Left renal pelvis (tissue), 4 donors: ENCODE measurements at places on chromosomes 7 and 10. TPM values are rescaled to one million over a fixed set of nuclear protein-coding genes. Genes with fewer than 3 reads are reported as not detected.

DNA sequence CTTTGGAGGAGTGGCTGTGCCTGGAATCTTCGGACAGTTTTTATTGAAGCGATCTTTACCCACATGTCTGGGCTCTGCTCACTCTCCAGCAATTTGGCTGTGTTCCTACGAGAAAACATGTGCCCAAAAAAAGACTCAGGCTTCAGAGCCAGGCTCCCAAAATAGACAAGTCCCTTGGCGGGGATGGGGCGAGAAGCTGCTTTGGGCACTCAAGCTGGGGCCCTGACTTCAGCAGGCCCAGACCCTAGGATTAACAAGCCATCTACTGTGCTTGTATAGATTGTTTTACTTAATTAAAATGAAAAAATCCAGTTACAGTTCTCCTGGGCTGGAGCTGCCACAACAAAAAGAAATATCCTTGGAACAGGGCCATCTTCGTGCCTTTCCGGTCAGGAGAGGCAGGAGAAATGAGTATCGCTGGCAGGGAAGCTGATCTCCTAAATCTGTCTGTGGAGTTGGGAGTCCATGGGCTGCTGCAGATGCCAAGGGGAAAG is 51.4 kb upstream of the PDCD4 start:
- DNase-seq = no peak

GRCh38 chr10:124724279-124725027 is 19.7 kb downstream of the FAM53B start:
- no peak for DNase-seq

HOXA7 gene
- 29.5 TPM for polyA plus RNA-seq

ZNF239 gene
- polyA plus RNA-seq = 11.4 TPM

- DNase-seq = no peak
Observed at GRCh38 chr10:22752272-22752889, 38.0 kb upstream of the PIP4K2A start.

DNA sequence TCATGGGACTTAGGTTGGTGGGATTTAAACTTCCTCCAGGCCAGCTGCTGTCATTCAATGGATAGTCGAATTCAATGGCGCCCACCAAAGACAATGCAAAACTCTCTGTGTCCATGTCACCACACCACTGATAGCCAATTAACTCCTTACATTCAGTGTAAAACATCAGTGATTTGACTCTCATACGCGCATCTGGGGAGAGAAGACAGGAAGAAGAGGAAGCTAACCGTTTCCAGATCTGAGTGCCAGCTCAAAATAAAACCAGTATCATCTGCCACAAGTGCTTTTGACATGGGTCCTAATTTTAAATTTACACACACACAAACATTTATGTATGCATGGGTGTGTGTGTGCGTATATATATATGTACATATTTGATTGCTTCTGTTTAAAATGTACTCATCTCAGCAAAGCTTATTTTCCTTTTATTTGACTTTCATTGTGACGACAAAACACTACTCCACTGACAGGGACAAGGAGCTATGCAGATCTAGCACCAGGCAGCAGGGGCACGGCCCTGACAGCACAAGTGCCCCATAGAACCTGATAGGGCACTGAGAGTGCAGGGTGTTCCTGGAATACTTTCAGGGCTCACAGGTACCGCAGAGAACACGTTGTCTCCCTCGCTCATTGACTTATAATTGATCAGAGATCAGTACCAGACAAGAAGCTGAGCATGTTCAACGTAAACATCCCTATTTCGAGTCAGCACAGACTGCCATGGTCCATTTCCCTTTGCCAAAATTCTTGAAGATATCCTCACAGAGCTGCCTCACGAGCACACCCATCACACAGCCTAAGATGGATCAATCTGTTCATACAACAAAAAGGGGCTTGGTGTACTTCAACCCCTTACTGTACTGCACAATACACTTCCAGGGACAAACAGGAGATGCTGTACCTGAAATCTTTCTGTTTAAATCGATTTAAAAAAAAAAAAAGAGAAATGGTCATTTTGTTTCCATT is 176.1 kb downstream of the COBL start:
- no peak for DNase-seq

PHF14 gene
- 78.6 TPM for polyA plus RNA-seq

- peak; percentile 45 for DNase-seq
Observed at GRCh38 chr7:136290351-136290750, 313.2 kb upstream of the MTPN start.

DNA sequence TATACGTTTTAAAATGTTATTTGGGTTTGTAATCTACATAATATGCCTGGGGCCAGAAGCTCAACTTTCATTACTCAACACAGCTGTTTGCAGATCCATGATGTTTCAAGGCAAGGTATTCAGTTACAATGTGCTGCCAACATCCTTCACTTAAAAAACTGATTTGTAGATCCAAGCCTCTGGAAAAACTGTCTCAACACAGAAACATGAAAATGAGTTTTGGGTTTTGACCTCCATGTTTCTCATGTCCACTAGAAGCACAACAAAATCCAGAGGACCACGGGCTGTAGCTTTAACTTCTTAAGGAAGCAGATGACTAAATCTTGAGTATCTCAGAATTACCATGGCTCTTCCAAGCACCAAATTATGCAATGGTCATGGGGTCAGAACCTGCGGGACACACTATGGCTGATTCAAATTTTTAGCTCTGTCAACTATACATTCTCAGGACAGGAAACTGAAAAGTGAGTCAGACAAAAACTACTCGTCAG is 247.1 kb upstream of the GRB10 start:
- no peak for DNase-seq

DNA sequence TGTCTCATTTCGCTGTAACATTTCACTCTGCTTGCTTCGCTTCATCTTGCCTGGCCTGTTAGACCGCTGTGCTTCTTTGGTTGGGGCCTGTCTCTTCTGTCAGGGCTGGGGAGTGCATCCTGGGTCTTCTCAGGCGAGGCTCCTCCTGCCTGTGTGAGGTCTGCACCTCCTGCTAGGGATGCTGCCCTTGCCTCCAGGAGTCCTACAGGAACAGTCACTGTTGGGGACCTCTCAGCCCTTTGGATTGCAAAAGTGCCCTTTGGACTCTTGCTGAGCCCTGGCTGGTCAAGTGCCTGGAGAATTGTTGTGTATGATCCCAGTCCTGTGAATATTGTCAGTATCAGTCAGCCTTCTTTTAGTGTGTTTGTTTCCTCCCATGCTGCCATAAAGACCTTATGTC is 84.1 kb downstream of the MDFIC start:
- no peak for DNase-seq

- no peak for DNase-seq
Observed at GRCh38 chr7:135514856-135515255, 5.0 kb upstream of the CNOT4 start.

DNA sequence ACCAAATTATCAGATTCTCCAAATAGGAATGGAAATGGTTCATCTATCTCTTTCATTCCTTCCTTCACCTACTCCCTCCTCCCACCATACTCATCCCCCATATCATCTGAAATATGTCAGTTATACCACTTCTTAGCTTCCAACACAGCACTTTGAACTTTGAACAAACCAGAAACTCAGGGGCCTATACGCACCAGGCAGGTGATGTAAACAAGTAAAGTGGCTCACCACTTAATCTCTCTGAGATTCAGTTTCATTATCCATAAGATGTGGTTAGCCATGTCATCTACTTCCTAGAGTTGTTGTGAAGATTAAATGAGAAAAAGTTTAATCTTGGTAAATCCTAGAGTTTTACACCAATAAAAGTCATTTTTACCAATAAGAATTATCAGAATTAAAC is 65.9 kb upstream of the LRRN3 start:
- no peak for DNase-seq

DNA sequence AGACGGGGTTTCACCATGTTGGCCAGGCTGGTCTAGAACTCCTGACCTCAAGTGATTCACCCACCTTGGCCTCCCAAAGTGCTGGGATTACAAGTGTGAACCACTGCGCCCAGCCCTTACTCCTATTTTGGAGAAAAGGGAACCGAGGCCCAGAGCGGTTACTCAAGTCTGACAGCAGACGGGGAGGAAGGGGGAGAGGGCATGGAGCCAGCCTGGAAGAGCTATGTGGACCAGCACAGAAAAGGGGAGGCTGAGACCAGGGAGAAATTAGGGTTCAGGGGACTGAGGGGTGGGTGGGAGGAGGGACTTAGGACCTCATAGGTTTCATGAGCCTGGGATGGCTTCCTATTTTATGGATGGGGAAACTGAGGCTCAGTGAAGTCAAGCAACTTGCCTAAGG is 1.5 kb downstream of the SFRP5 start:
- DNase-seq = no peak

DNA sequence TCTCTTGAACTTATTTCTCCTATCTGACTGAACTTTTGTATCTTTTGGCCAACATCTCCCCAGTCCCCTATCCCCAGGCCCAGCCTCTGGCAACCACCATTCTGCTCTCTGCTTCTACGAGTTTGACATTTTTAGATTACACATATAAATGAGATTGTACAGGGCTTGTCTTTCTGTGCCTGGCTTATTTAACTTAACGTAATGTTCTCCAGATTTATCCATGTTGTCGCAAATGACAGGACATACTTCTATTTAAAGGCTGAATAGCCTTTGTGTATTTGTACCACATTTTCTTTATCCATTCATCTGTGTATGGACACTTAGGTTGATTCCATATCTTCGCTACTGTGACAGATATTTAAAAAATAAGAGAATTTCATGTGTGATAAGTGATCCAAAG is 98.6 kb downstream of the LSMEM1 start:
- no peak for DNase-seq

ZNF365 gene
- polyA plus RNA-seq = 0.50 TPM

DNA sequence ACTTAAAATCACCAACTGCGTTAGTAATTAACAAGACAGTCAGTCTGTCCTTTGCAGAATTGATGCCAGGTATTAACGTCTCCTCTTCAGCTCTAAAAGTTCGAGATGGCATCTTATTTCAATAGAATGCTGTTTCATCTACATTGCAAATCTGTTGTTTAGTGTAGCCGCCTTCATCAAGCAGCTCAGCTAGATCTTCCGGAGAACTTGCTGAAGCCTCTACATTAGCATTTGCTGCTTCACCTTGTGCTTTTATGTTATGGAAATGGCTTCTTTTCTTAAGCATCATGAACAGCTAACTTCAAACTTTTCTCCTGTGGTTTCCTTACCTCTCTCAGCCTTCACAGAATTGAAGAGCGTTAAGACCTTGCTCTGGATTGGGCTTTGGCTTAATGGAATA is 95.5 kb upstream of the FAM20C start:
- DNase-seq = no peak

CRCP gene
- polyA plus RNA-seq = 33.5 TPM

DNA sequence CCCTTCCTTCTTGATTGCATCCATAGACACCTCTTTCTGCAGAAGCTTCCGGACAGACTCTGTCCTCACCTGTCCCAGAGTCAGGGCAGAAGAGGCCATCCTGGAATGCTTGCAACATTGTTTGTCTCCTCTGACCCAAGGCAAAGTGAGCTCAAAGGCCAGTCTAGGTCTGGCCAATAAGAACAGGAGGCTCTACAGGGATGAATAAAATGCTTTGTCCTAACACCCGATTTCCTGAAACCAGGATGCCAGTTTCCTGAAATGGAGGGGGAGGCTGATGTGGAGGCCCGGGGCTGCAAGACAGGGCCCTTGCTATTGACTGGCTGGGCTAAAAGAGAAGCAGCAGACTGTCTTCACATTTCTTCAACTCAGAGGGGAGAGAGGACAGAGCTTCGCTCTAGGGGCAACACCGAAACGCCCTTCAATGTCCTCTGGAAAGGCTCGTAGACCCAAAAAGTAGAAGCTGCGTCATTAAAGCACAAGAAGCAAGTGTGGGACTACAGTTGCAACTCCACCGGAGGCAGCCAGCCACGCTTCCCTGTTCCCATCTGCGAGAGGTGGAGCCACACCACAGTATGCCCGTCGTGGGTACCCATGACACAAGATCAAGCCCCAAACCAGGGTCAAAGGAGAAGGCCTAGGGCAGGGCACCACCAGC is 29.1 kb upstream of the NDST2 start:
- no peak for DNase-seq

NEUROG3 gene
- polyA plus RNA-seq = not detected

GRCh38 chr10:97509120-97509680 is 10.5 kb downstream of the UBTD1 start:
- DNase-seq = no peak

CCDC6 gene
- 46.2 TPM for polyA plus RNA-seq

DNA sequence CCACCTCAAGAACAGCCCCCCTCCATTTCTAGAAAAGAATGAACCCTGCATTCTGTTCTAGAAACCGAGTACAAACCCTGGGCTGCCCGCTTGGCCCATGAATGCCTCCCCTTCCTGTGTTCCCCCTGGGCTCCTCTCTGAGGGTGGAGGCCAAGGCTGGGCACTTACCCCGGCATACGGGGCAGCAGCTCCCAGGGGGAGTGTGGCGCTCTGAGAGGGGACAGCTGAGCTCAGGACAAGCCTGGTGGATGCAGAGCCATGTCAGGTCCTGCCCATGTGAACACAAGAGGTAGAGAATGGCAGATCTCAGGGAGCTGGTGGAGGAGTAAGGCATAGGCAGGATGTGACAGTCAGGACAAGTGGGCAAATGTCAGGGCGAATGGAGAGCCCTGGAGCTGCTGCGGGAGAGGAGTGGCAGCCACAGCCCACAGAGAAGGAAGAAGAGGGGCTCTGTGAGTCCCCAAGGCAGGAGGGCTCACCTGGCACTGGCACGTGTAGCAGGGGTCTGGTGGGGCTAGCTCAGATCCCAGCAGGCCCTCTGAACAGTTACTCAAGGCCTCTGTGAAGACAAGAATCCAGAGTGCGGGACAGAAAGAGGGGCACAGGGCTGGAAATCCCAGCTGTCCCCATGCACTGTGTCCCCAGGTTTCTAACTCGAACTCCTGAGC is 18.9 kb downstream of the ATP6V1F start:
- DNase-seq = no peak

ZNF485 gene
- polyA plus RNA-seq = 4.4 TPM

- DNase-seq = no peak
Observed at GRCh38 chr7:102883098-102883860, 29.5 kb upstream of the LRRC17 start.

DNA sequence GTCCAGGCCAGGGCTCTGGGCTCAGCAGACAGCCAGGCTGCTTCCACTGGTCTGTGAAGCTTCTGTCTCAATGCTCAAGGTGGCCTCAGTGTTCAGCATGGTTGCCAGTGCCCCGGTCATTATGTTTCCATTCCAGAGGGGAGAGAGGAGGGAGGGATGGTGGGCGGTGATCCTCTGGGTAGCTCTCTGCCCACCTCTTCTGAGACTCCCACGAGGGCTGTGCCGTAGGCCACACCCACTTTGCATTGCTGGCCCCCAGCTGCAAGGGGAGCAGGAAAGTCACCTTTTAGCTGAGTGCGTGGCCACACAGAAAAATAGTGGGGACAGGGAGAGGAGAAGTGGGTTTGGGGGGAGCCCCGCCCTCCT is 42.5 kb downstream of the FOXK1 start:
- no peak for DNase-seq

- DNase-seq = no peak
Observed at GRCh38 chr10:13969118-13969791, 361.5 kb downstream of the FRMD4A start.

- DNase-seq = no peak
Observed at GRCh38 chr7:75818472-75818871, 4.9 kb upstream of the CCL24 start.

PLAC9 gene
- 69.0 TPM for polyA plus RNA-seq
